Left lung (tissue), 14 donors: ENCODE measurements at places on chromosomes 5 and 9. TPM values are rescaled to one million over a fixed set of nuclear protein-coding genes. Genes with fewer than 3 reads are reported as not detected.
A peak's percentile ranks its signal among the peaks of the same experiment; 100 is the strongest.

DNA sequence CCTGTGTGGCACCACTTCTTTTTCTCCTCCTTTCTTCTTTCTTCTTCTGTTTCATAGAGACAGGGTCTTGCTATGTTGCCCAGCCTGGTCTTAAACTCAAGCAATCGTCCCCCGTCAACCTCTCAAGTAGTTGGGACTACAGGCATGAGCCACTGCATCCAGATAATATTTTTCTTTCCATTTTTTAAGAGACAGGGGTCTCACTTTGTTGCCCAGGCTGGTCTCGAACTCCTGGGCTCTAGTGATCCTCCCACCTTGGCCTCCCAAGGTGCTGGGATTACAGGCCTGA lies 47.4 kb upstream of the IER5L start:
- peaks cover 9% of the 10 kb centered on the region for H3K4me1 ChIP-seq
- H3K27me3 ChIP-seq, result no peaks in the 10 kb centered on the region
- no peak for DNase-seq
- peak overlapping the region; percentile 8 for H3K27ac ChIP-seq
- no peak overlapping the region for H3K4me3 ChIP-seq
- H3K36me3 ChIP-seq, result no peaks in the 10 kb centered on the region

- DNase-seq, result peak; percentile 72
- no peaks in the 10 kb centered on the region for H3K27me3 ChIP-seq
- no peaks in the 10 kb centered on the region for H3K36me3 ChIP-seq
- H3K27ac ChIP-seq, result peak overlapping the region; percentile 7
- H3K4me1 ChIP-seq, result peaks cover 6% of the 10 kb centered on the region
- no peak overlapping the region for H3K4me3 ChIP-seq
These were observed 62.9 kb downstream of the GADD45G start for GRCh38 chr9:89667726-89668125.

DNA sequence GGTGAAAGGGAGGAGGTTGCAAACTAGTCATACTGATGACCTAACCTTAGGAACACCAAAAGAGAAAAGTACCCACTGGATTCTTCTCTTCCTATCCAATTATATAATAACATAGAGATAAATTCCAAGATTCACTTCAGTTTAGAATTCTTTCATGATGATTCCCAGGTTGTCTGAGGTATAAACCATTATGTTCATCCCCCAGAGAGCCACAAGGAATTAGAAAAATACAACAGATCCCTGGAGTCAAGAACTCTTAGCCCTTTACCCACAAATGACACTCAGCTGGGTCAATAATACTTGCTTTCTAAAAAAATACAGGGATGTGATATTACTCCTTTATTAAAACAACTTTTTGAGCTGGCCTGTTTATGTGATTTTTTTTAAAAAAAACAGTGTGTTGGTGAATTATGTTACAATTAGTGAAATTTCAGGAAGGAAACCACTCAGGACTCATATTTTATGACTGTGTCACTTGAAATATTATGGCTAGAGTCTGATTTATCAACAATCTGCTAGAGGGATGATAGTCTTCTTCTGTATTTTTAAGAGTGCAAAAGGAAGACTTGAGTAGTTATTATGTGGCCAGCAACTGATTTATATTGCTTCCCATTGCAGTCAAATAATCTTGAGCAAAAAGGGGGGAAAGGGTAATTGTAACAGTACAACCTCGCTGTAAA lies 338.2 kb downstream of the NFIB start:
- no peak for DNase-seq
- H3K27ac ChIP-seq, result no peak overlapping the region
- no peak overlapping the region for H3K4me3 ChIP-seq
- H3K27me3 ChIP-seq, result no peaks in the 10 kb centered on the region

GRCh38 chr9:137002646-137003041 lies 6.3 kb upstream of the CLIC3 start:
- H3K4me1 ChIP-seq, result no peaks in the 10 kb centered on the region
- no peak overlapping the region for H3K4me3 ChIP-seq
- H3K36me3 ChIP-seq, result no peaks in the 10 kb centered on the region
- no peaks in the 10 kb centered on the region for H3K27me3 ChIP-seq

GRCh38 chr9:117782931-117783788 lies 79.0 kb downstream of the TLR4 start:
- H3K36me3 ChIP-seq, result no peaks in the 10 kb centered on the region
- DNase-seq, result peak; percentile 67
- peak overlapping the region; percentile 84 for H3K27ac ChIP-seq
- no peaks in the 10 kb centered on the region for H3K4me1 ChIP-seq
- peak overlapping the region; percentile 34 for H3K4me3 ChIP-seq

- H3K36me3 ChIP-seq, result no peaks in the 10 kb centered on the region
- DNase-seq, result no peak
- no peak overlapping the region for H3K27ac ChIP-seq
- peaks cover 3% of the 10 kb centered on the region for H3K4me1 ChIP-seq
- H3K4me3 ChIP-seq, result no peak overlapping the region
These were observed 221.0 kb upstream of the KLF4 start for GRCh38 chr9:107710546-107710945.

DNA sequence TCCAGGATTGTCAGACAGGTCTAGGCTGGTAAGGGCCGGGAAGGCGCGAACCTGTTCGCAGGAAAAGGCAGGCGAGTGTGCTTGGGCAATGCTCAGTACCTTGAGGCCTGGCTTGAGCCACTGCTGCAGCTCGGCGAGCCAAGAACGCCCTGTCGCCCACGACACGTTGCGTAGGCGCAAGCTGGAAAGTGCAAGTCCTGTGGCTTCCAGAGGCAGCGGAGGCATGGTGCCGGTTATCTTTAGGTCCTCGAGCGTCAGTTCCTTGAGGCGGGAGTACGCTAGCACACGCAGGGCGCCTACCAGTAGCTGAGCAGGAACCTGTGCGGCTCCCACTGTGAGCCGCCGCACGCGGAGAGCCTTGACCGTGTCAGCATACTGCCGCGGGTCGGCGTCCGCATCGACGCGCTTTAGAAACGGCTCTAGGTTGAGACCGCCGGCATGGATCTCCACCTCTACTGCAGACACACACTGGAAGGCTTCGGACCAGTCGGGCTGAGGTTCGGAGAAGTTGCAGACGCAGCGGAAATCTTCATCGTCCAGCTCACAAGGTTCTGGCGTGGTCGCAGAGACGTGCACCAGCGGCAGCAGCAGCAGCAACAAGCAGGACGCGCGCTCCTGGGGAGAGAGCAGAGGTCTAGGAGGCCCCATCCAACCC lies 482 bp downstream of the CD14 start:
- peaks cover 55% of the 10 kb centered on the region for H3K4me1 ChIP-seq
- H3K27ac ChIP-seq, result peak overlapping the region; percentile 94
- peak; percentile 91 for DNase-seq
- no peaks in the 10 kb centered on the region for H3K27me3 ChIP-seq
- peak overlapping the region; percentile 40 for H3K4me3 ChIP-seq

- H3K27me3 ChIP-seq, result no peaks in the 10 kb centered on the region
- H3K4me3 ChIP-seq, result no peak overlapping the region
- H3K4me1 ChIP-seq, result peaks cover 8% of the 10 kb centered on the region
- DNase-seq, result no peak
- H3K27ac ChIP-seq, result no peak overlapping the region
These were observed 149.2 kb downstream of the GNA14 start for GRCh38 chr9:77498891-77499290.

GRCh38 chr5:33504570-33504969 lies 63.8 kb downstream of the TARS1 start:
- H3K27me3 ChIP-seq, result no peaks in the 10 kb centered on the region
- H3K4me3 ChIP-seq, result no peak overlapping the region
- no peak overlapping the region for H3K27ac ChIP-seq
- no peak for DNase-seq
- H3K36me3 ChIP-seq, result no peaks in the 10 kb centered on the region

GRCh38 chr9:2411459-2412215 lies 209.9 kb upstream of the VLDLR start:
- no peaks in the 10 kb centered on the region for H3K27me3 ChIP-seq
- no peaks in the 10 kb centered on the region for H3K4me1 ChIP-seq
- no peaks in the 10 kb centered on the region for H3K36me3 ChIP-seq
- H3K27ac ChIP-seq, result no peak overlapping the region

The NEUROG1 gene
- total RNA-seq, result not detected

The RNF183 gene
- not detected for total RNA-seq

The LECT2 gene
- total RNA-seq, result not detected

The BHMT2 gene
- 2.9 TPM for total RNA-seq

The NFIL3 gene
- total RNA-seq, result 27.8 TPM

The AMBP gene
- 1.2 TPM for total RNA-seq

The ADAMTS6 gene
- total RNA-seq, result 5.8 TPM
